ENCODE measurements at places on chromosomes 11 and 22. TPM values are rescaled to one million over a fixed set of nuclear protein-coding genes. Genes with fewer than 3 reads are reported as not detected.

DNA sequence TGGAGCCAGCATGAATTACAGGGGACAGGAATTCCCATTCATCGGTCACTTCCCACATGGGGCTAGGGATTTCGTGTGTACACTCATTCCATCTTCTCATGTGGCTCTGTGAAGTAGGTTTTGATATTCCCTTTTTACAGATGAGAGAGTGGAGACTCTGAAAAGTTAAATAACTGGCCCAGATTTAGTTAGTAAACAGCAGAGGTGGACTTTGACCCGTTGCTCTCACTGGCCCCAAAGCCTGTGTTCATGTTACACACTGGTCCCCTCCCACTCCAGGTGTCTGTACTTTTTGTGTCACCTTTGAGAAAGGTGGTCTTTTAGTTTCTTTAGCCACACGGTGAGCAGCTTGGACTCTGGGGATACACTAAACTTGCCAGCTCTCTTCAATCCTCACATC is 108.5 kb downstream of the MICAL2 start:
- no peaks in the 10 kb centered on the region for H3K27me3 ChIP-seq
- no peak for DNase-seq
- peaks cover 7% of the 10 kb centered on the region for H3K36me3 ChIP-seq
- H3K27ac ChIP-seq = no peak overlapping the region
- H3K4me1 ChIP-seq = peaks cover 14% of the 10 kb centered on the region
- H3K4me3 ChIP-seq = no peak overlapping the region

DNA sequence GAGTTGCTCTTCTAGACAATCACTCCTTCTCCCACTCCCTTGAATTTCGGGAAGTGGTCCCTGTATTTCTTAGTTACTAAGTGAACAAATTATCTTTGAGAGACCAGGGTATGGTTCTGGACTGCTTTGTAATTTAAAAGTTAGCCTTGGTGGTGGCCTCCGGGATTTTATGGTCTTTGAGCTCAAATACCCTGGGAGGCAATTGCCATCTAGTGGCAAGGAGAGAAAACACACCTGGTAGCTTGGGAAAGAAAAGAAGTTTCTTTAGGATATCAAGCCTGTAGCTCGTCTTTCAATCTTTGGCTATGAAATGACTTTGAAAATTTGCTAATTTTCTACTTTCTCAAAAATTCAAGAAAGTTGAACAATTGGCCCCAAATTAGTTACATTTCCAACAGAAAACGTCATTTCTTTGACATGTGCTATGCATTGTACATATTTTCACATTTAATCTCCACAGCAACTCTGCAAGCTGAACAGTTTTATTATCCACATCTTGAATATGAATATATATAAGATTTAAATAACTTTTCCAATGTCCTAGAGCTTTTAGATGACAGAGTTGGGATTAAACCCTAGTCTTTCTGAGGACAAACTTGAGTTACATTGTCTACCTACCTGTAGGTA is 39.1 kb downstream of the MMP27 start:
- H3K4me1 ChIP-seq = peaks cover 3% of the 10 kb centered on the region
- no peak for DNase-seq
- peaks cover 3% of the 10 kb centered on the region for H3K27me3 ChIP-seq
- H3K4me3 ChIP-seq = no peak overlapping the region

DNA sequence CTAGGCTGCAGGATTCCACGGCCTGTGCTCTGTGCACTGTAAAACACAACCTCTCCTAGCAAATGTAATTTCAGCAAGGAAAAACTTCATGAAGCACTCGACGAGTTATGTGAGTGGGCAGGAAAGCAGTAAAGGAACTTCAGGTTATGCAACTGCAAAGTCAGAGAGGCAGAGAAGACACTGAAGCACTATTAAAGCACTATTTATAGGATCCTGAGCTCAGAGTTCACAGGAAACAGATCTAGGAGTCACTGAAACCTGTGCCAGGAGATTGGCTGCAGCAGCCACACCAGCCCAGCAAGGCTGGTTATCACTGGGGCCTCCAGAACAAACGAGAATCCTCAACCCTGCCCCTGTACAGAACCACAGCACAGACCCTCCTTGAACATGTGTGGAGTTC is 2.5 kb downstream of the SMIM35 start:
- no peak overlapping the region for H3K27ac ChIP-seq
- no peak for DNase-seq
- H3K27me3 ChIP-seq = peaks cover 30% of the 10 kb centered on the region
- no peak overlapping the region for H3K4me3 ChIP-seq

- no peak for DNase-seq
- H3K4me1 ChIP-seq = no peaks in the 10 kb centered on the region
These were observed 123.6 kb upstream of the BID start for GRCh38 chr22:17897858-17898257.

DNA sequence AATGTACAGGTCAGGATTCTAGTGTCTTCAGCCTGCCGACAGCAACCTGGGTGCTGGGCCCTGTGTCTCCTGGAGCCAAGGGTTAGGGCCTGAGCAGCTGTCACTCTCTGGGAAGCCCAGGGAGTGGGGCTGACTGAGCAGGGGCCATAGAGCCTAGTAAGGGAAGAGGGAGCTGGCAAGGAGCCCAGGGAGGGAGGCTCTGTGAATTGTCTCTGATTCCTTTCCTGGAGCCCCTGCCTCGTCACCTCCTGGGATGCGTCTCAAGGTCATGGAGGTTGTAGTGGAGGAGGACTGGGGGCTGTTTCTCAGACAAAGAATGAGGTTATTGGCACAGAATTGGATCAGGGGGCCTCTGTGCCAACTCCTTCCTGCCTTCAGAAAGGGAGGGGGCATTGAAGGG is 11.8 kb downstream of the SOX10 start:
- no peaks in the 10 kb centered on the region for H3K4me1 ChIP-seq
- no peak overlapping the region for H3K27ac ChIP-seq
- DNase-seq = no peak
- H3K27me3 ChIP-seq = no peaks in the 10 kb centered on the region
- no peak overlapping the region for H3K4me3 ChIP-seq

DNA sequence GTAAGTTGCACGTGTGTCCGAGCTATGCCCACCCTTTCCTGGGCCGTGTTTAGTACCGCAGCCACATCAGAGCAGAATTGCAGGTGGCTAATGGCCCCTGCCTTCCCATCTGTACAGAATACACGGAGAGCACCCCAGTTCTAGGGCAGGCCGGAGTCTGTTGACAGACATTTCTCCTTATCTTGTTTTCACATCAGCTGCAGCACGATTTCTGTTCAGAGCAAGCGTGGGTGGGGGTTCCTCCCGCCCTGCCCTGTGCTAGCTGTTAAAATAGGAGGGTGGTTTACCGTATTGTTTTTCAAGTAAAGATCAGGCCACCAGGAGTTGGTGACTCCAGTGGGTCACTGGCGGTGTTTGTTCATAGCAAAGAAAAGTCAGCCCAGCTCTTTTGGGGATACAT is 41.1 kb downstream of the UBASH3B start:
- peaks cover 5% of the 10 kb centered on the region for H3K36me3 ChIP-seq
- no peak for DNase-seq
- H3K27ac ChIP-seq = no peak overlapping the region
- H3K4me1 ChIP-seq = peaks cover 32% of the 10 kb centered on the region

DNA sequence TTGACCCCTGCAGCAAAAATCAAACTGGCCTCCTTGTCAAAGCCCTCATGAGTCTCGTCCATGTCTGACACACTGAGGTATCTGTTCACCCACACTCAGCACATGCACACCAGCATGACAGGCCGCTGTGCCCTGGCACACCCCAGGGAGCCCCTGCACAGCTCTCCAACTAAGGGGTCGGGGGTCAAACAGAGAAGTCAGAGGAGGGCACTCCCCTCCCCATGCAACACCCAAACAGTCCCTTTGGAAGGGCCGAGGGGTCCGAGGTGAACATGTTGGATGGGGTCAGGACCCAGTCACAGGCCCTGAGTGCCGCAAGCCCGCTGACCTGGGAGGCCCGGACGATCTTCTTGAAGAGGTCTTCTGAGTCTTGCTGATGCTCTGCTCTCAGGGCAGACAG is 14.6 kb downstream of the SUN2 start:
- H3K27ac ChIP-seq = no peak overlapping the region
- H3K4me1 ChIP-seq = no peaks in the 10 kb centered on the region
- H3K4me3 ChIP-seq = no peak overlapping the region
- no peak for DNase-seq
- no peaks in the 10 kb centered on the region for H3K27me3 ChIP-seq

- H3K36me3 ChIP-seq = no peaks in the 10 kb centered on the region
- H3K4me1 ChIP-seq = peaks cover 2% of the 10 kb centered on the region
These were observed 25.6 kb upstream of the TH start for GRCh38 chr11:2196970-2197770.

DNA sequence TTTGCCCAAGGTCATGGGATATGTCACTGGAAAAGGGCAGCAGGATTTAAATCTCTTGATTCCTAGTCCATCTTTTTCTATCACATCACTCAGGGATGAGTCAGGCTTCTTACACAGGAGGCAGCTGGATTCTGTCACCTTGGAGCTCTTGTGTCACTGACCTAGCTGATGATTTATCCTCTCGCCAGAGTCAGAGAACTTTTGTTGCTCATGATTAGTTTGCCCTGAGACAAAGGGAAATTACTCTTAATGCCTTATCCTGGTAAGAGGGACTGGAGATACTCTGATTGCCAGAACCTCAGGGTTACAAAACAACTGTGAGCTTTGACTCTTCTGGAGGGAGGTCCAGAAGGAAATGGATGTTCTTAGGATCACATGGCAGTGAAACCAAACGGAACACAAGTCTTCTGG is 10.1 kb downstream of the COA4 start:
- DNase-seq = no peak
- peak overlapping the region; percentile 47 for H3K27ac ChIP-seq
- H3K4me3 ChIP-seq = no peak overlapping the region
- H3K4me1 ChIP-seq = peaks cover 6% of the 10 kb centered on the region

- H3K4me3 ChIP-seq = no peak overlapping the region
- peaks cover 2% of the 10 kb centered on the region for H3K36me3 ChIP-seq
- H3K27ac ChIP-seq = peak overlapping the region; percentile 8
- no peak for DNase-seq
- H3K27me3 ChIP-seq = no peaks in the 10 kb centered on the region
- H3K4me1 ChIP-seq = peaks cover 27% of the 10 kb centered on the region
These were observed 8.6 kb upstream of the MTNR1B start for GRCh38 chr11:92960886-92961285.

Gene OR8J1
- total RNA-seq = not detected

Gene TRPC6
- 43.8 TPM for total RNA-seq

Gene CD3D
- total RNA-seq = not detected

All from osteocyte (in vitro differentiated cells).